ENCODE measurements at places on chromosomes 1 and 21. TPM values are rescaled to one million over a fixed set of nuclear protein-coding genes. Genes with fewer than 3 reads are reported as not detected.

The OR2T2 gene
- total RNA-seq: not detected

The CELF3 gene
- total RNA-seq: not detected

The KCNK2 gene
- total RNA-seq: 0.25 TPM

The CASQ2 gene
- not detected for total RNA-seq

The OR2M3 gene
- total RNA-seq: not detected

The A3GALT2 gene
- not detected for total RNA-seq

The MXRA8 gene
- 651 TPM for total RNA-seq

The PDC gene
- total RNA-seq: not detected

The DRAXIN gene
- total RNA-seq: under 0.01 TPM

The BTBD8 gene
- 3.0 TPM for total RNA-seq

Data from mesangial cell (primary cell).